ENCODE measurements at places on chromosomes 11 and 22. TPM values are rescaled to one million over a fixed set of nuclear protein-coding genes. Genes with fewer than 3 reads are reported as not detected.

DNA sequence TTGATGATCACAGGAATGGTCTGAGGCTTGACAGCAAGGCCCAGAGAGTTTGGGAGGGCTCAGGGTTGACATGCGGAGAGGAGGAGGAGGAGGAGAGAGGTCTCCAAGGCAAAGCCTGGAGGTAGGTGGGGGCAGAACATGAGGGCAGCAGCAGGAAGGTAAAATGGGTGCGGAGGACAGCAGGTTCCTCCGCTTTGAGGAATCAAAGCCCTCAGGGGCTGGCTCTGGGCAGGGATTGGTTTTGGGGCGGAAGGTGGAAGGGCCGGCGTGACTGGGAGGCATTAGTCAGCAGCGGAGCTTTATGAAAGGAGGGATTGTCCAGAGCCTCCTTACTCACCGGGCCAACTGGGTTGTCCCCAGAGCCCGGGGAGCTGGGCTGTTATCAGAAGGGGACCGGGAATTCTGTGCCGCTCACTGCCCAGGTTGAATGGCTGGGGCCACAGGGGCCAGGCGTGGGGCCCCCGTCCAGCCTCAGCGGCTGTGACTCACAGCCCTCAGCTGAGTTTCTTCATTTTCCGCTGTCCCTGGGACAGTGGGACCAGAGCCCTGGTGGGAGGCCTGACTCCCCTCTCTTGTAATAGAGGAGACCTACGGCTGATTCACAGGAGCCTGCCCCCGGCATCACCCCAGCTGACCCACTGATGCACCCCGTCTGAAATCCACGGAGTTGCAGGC lies 36.2 kb downstream of the LIF start:
- no peaks in the 10 kb centered on the region for H3K27me3 ChIP-seq
- no peak overlapping the region for H3K4me3 ChIP-seq

GRCh38 chr22:19795617-19796008 lies 35.0 kb downstream of the TBX1 start:
- peaks cover 7% of the 10 kb centered on the region for H3K36me3 ChIP-seq
- H3K4me1 ChIP-seq, result no peaks in the 10 kb centered on the region
- H3K4me3 ChIP-seq, result no peak overlapping the region
- no peak for DNase-seq

GRCh38 chr22:27306771-27307170 lies 494.8 kb downstream of the MN1 start:
- peaks cover 1% of the 10 kb centered on the region for H3K27me3 ChIP-seq
- no peak for DNase-seq
- peaks cover 8% of the 10 kb centered on the region for H3K4me1 ChIP-seq

DNA sequence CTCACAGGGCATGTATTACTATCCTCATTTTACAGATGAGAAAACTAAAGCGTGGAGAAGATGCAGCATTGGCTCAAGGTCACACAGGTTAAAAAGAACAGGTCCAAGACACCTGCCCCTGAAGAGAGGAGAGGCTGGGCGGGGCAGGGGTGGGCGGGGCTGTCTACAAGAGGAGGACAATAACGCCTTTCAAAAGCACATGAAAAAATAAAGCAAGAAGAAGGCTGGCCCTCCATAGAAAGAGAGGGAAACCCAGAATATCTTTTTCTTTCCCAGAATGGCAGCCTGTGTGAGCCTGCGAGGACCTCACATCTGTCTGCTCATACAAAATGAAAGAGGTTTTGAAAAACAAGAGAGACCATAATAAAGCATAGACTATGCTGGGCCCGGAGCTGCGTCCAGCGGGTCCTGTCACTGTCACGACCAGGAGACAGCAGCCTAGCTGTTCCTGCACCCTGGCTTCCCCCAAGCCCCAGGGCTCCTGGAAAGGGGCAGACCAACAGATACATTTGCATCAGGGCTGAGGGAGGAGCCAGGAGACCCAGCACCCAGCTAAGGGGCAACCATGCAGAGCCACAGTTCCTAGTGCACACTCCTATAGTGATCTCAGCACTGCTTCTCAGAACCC lies 61.6 kb downstream of the DSCAML1 start:
- no peak overlapping the region for H3K27ac ChIP-seq
- H3K36me3 ChIP-seq, result no peaks in the 10 kb centered on the region
- H3K4me1 ChIP-seq, result peaks cover 8% of the 10 kb centered on the region
- H3K4me3 ChIP-seq, result no peak overlapping the region
- peaks cover 28% of the 10 kb centered on the region for H3K27me3 ChIP-seq

GRCh38 chr22:50600967-50601668 lies 525 bp downstream of the MAPK8IP2 start:
- H3K36me3 ChIP-seq, result peaks cover 1% of the 10 kb centered on the region
- no peak overlapping the region for H3K27ac ChIP-seq
- H3K4me1 ChIP-seq, result peaks cover 12% of the 10 kb centered on the region
- no peak for DNase-seq
- peaks cover 39% of the 10 kb centered on the region for H3K27me3 ChIP-seq
- H3K4me3 ChIP-seq, result peak overlapping the region; percentile 59

DNA sequence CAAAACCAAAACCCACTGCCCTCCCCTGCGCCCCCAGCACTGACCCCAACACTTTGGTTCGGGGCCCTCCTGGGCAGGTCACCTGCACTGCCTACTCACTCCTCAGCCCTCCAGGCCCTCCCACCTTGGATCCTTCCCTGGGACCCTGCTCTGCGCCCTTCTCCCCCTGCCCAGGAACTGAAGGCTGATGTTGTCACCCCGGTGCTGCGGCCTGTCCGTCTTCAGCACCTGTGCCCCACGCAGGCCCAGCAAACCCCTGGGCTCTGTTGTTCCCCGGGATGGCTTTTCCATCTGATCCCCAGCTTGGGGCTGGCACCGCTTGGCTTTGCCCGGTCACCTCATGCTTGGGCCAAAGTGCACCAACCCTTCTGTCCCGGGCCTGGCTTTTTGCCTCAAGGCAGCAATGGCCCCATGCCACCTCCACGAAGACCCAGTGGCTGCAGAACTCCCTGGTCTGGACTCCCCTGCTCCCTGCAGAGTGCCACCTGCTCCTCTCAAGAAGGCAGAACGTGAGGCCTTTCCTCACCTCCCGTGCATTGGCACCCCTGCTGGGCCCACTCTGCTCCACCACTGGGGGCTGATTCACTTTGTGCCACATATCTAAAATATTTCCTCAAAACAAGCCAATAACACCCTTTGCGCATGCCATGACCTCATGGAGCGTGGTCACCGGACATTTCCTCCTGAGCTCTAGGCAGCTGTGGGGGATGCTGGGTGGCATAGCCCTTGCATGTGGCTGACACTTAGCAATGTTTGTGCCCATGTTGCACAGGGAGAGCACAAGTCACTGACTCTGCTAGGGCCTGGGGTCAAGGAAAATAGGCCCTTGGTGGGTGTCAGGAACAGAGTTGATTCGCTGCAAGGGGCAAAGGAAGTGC lies 8.8 kb downstream of the PPM1F start:
- no peak for DNase-seq
- H3K27ac ChIP-seq, result peak overlapping the region; percentile 33
- H3K36me3 ChIP-seq, result no peaks in the 10 kb centered on the region
- no peaks in the 10 kb centered on the region for H3K27me3 ChIP-seq

- H3K27me3 ChIP-seq, result no peaks in the 10 kb centered on the region
- peaks cover 34% of the 10 kb centered on the region for H3K36me3 ChIP-seq
- DNase-seq, result peak; percentile 39
These were observed 539 bp downstream of the EIF4ENIF1 start for GRCh38 chr22:31488988-31489617.

DNA sequence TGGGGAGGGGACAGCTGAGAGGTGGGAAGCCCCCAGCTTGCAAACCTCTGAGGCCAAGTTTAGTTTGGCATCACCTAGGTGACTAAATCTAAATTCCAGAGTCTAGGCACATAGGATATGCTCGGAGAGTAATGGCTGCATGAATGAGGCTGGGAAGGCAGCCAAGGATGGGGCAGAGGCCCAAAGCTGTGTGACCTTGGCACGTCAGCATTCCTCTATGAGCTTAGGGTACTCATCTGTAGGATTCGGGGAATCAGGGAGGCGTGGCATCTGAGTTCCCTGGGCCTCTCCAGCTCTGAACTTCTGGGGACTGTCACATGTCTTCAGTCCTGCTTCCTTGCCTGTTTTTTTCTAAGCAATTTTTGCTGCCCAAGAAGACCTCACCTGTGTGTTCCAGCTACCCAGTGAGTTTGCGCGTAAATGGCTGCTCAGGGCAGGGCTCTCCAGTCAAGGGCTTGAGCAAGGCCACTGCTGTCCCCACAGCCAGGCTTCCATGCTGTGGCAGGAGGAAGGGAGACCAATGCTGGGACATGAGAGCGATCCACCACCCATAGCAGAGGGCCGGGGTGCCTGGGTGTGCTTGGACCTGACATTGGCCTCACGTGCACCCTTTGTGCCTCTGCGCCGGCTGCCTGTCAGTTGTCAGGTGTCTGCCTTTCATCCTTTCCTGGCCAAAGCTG lies 13.9 kb downstream of the DAGLA start:
- H3K27ac ChIP-seq, result no peak overlapping the region
- no peaks in the 10 kb centered on the region for H3K36me3 ChIP-seq
- H3K27me3 ChIP-seq, result no peaks in the 10 kb centered on the region
- peaks cover 29% of the 10 kb centered on the region for H3K4me1 ChIP-seq
- DNase-seq, result no peak
- H3K4me3 ChIP-seq, result no peak overlapping the region

DNA sequence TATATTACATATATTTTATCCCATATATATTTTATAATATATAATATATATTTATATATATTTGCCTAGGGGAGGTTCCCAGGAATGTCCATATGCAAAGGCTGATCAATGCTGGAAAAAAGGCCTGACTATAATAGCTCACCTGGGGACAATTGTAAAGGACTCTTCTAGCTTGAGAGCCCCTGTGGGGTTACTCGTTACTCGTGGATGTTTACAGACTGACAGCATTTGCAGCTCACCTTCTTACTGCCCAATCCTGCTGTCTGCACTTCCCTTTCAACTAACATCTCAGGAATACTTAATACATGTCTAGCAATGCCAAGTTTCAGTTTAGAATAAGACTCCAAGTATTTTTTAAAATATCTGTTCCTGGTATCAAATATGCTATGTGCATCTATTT lies 1365.4 kb upstream of the RAG2 start:
- no peaks in the 10 kb centered on the region for H3K36me3 ChIP-seq
- H3K27me3 ChIP-seq, result no peaks in the 10 kb centered on the region
- no peaks in the 10 kb centered on the region for H3K4me1 ChIP-seq

GRCh38 chr11:19552656-19553260 lies 159.9 kb upstream of the NAV2 start:
- no peaks in the 10 kb centered on the region for H3K36me3 ChIP-seq
- H3K4me3 ChIP-seq, result no peak overlapping the region
- no peaks in the 10 kb centered on the region for H3K4me1 ChIP-seq
- H3K27ac ChIP-seq, result no peak overlapping the region

DNA sequence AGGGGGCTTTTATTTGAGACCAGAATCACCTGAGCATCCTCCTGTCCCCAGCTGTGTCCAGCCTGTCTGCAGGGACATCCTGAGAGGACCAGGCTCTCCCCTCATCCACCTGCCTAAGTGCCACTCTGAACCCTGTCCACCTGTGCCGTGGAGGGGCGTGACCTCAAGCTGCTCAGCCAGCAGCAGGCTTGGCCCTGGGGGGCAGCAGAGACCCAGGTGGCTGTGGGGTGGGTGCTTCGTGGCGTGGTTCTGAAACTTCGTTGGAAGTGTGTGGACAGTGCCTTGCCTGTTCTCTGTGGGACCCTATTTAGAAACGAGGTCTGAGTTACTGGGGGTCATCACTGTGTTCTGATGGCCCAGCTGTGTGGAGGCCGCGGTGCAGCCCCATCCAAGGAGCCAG lies 72.7 kb downstream of the LRP5 start:
- H3K36me3 ChIP-seq, result peaks cover 5% of the 10 kb centered on the region
- no peak for DNase-seq
- peaks cover 38% of the 10 kb centered on the region for H3K4me1 ChIP-seq
- no peak overlapping the region for H3K27ac ChIP-seq
- no peaks in the 10 kb centered on the region for H3K27me3 ChIP-seq

DNA sequence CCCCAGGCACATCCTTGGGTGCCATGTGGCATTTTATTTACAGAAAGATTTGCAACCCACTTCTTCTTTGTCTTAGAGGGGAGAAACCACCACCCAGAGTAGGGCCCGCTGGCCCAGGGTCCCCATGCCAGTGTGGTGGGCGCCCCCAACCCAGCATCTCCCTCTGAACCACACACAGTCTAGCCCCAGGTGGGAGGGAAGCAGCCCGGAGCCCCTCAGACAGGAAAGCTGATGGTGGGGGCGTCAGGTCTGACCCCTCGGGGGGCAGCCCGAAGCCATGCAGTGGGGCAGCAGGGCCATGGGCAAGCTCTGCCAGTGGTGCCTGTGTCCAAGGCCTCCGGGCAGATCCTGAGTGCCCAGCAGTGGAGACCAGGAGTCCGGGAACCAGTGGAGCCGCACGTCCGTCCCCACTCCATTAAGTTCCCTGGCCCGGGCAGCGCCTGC lies 11.7 kb downstream of the TRPM5 start:
- H3K4me1 ChIP-seq, result no peaks in the 10 kb centered on the region
- H3K27me3 ChIP-seq, result no peaks in the 10 kb centered on the region
- no peak overlapping the region for H3K27ac ChIP-seq
- H3K36me3 ChIP-seq, result no peaks in the 10 kb centered on the region
- DNase-seq, result no peak

DNA sequence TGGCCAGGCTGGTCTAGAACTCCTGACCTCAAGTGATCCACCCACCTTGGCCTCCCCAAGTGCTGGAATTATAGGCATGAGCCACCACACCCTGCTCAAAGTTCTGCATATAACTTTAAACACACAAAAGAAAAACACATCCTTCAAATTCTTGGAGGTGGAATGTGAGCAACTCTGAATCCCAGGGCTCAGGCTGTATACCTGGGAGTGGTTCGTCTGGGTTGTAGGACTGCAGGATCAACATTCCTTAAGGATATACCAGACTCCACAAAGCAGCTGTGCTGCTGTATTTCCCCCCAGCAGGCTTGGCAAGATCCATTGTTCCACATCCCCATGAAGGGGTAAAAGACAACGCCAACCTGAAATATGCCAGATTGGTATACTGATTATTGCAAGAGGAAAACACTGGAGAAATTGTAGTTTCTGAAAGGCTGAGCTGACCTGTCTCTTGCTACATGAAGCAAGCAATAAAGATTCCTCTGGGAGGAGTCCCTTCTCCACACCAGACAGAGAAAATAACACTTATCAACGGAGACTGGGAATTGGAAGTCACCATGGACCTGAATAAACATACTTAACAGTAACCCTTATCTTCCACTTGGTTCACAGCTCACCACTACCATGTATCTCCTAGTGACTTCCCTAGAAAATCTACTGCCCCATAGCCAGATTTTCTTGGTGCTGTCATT lies 12.2 kb upstream of the RPS3 start:
- no peaks in the 10 kb centered on the region for H3K36me3 ChIP-seq
- peaks cover 14% of the 10 kb centered on the region for H3K27me3 ChIP-seq
- no peak overlapping the region for H3K4me3 ChIP-seq
- no peak overlapping the region for H3K27ac ChIP-seq
- no peak for DNase-seq
- peaks cover 21% of the 10 kb centered on the region for H3K4me1 ChIP-seq

Gene PEX16
- 50.0 TPM for total RNA-seq

Gene OR10G4
- total RNA-seq, result not detected

Gene GLB1L2
- 1.2 TPM for total RNA-seq

Gene GRAMD1B
- 26.0 TPM for total RNA-seq

Gene RIMBP3C
- 0.34 TPM for total RNA-seq

Gene MYO7A
- not detected for total RNA-seq

Gene OOSP4B
- total RNA-seq, result not detected

Gene NDUFA6
- 90.7 TPM for total RNA-seq

Gene C22orf15
- 0.81 TPM for total RNA-seq
